ENCODE measurements at places on chromosomes 2 and 18.
A peak's percentile ranks its signal among the peaks of the same experiment; 100 is the strongest.

DNA sequence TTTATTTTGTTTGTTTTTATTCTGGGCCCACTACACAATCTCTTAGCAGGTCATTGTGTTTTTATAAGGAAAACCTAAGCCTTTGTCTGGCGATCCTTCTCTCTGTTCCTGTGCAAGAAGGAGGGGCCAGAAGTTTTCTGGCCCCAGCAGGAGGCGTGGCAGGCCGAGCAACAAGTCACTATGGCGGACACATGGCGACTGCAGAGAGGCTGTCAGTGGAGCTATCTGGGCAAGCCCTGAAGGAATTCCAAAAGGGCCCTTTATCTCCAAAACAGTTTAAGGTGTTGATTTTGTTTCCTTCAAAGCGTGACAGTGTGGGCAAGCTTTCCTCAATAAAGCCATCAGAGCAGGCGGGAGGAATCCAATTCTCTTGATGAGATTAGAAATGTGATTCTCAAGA lies 118.8 kb upstream of the CTAGE1 start:
- no peak for DNase-seq

DNA sequence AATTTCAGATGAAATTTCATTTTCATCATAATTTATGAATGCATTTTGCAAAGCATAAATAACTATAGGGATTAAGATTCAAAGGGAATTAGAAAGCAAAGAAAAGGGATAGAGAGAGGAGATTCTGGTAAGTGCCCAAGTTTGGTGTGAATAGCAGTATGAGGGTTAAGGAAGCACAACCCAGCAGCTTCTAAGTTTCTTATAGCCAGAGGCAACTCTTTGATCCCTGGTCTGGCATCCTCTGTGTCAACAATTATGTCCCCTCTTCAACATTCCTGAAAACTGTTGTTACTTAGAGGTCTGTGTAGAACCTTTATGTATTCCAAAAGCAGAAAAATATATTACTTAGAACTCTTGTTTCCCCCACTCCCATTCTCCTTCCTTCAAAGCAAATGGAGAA lies 171.6 kb upstream of the SATB2 start:
- no peak for DNase-seq

DNA sequence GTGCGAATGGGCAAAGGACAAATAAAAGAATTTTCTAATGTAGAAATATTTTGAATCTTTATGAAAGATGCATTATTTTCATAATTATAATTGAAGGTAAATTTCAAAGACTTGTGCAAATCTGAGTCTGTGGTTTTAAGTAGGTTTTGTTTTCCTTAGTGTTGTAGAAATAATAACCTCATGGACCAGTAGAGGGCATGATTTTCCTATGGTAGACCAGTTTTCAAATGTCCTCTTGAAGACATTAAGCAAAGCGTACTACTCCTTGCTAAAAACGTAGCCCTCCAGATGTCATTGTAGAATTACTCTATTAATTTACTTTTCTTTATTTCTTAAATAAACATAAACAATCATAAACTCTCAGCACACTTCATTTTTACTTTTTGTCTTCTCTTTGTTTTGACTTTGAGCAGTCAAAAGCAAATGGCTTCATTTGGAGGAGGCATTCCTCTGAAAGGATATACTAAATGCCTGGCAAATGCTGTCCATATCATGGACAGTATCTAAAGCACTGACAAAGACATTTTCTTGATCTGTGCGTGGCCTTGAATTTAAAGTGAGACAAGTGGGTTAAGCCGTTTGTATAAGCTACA lies 85.8 kb upstream of the FAM237A start:
- peak; percentile 55 for DNase-seq

GRCh38 chr18:59820663-59821062 lies 79.1 kb upstream of the PMAIP1 start:
- DNase-seq: no peak

- DNase-seq: no peak
Observed at GRCh38 chr2:2845806-2846315, 514.8 kb upstream of the MYT1L start.

- DNase-seq: no peak
Observed at GRCh38 chr2:174198846-174199564, 49.3 kb downstream of the OLA1 start.

DNA sequence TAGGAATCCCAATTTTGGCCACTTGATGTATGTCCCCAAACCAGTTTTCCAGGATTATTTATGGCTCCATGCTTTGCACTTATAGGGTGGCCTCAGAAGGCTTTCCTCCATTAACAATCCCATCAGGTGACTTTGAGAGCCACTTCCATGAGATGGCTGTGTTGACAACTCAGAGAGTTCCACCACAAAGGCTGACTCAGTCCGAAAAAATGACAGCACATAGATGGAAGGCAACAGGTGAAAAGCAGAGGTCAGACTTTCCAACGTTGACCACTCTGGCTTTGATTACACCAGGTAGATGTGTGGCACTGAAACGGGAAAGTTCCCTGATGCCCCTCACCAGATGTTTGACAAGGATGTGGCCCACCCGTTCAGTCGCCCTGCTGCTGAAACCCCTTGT lies 431.4 kb upstream of the TNP1 start:
- DNase-seq: no peak

- no peak for DNase-seq
Observed at GRCh38 chr18:12883372-12883683, 709 bp downstream of the PTPN2 start.

GRCh38 chr2:75491129-75491753 lies 69.5 kb downstream of the EVA1A start:
- no peak for DNase-seq

DNA sequence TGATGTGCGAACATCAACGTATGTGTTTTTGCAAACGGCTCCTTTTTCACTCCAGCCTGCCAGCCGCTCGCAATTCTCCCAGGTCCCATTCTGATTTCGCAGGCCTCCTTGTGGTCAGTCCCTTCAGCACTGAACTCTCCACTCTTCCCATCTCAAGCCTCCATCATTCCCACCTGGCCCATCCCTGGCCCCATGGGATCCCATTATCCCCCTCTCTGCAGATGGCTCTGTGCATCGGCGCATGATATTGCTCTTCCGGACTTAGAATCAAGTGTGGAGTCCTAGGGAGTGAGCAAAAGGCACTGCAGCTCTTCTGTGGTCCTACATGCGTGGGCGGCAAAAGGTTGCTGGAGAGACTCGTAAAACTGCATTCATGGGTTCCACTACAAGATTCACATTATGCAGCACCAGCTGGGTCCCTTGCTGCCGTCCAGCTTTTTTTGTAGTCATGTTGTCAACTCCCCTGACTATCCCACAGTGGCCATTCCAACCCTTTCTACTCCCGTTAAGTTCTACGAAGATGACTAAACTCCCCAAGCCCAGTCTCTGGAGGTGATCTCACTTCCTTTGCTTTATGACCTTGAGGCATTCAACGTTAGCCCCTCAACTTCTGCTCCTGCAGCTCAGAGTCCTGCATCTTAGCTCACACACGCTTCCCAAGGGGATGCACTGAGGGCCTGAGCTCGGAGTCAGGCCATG lies 125.3 kb upstream of the NRP2 start:
- DNase-seq: no peak

DNA sequence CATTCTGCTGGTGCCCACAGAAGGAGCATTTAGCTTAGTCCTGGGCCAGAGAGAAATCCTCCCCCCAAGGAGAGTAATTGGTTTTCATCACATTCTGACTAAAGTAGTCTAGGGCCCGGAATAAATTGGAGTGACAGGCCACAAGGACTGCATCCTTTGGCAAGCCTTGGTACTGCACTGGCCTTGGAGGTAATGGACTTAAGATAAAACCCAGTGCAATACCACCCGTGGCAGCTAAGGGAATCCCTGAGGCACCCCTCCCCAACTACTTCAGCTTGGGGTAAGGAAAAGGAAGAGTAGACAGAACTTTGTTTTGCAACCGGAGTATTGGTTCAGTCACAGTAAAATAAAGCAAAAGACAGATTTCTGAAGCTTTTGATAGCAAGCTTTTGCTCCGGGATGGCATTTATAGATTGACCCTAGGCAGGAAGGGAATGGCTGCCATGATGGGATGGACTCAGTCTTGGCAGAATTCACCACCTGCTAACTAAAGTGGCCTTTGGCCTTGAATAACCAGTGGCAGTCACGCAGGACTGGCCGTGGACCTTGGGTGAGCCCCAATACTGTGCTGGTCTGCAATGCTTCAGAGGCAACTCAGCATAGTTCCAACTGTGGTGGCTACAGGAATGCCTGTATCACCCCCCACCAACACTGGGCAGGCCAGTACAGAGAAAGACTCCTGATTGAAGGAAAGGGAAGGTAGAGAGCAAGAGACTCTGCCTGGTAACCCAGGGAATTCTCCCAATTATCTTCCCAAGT lies 14.1 kb downstream of the ORC4 start:
- DNase-seq: no peak

GRCh38 chr18:32048507-32049091 lies 30.0 kb downstream of the RNF125 start:
- DNase-seq: no peak

GRCh38 chr2:239459606-239460005 lies 58.8 kb upstream of the HDAC4 start:
- no peak for DNase-seq

DNA sequence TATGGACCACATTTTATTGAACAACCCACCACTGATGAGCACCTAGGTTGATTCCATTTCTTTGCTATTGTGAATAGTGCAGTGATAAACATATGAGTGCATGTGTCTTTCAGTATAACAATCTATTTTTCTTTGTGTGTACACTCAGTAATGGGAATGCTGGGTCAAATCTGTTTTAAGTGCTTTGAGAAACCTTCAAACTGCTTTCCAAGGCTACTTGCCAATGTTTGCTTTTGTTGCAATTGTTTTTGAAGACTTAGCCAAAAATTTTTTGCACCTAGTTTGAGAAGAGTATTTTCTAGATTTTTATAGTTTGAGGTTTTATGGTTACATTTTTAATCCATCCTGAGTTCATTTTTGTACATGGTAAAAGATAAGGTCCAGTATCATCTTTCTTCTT lies 587.4 kb upstream of the SETBP1 start:
- DNase-seq: no peak
